ENCODE measurements at places on chromosomes 16 and 17. TPM values are rescaled to one million over a fixed set of nuclear protein-coding genes. Genes with fewer than 3 reads are reported as not detected.

IST1 gene
- 166 TPM for total RNA-seq

C16orf89 gene
- not detected for total RNA-seq

GAST gene
- total RNA-seq, result not detected

CD300LG gene
- total RNA-seq, result under 0.01 TPM

LPO gene
- not detected for total RNA-seq

UTS2R gene
- total RNA-seq, result not detected

TP53TG3B gene
- total RNA-seq, result not detected

ARHGDIG gene
- 0.13 TPM for total RNA-seq

PHOSPHO1 gene
- total RNA-seq, result not detected

OR3A2 gene
- not detected for total RNA-seq

CHST4 gene
- total RNA-seq, result not detected

KIF19 gene
- 11.3 TPM for total RNA-seq

SULT1A1 gene
- 0.76 TPM for total RNA-seq

PMFBP1 gene
- not detected for total RNA-seq

BCAR1 gene
- total RNA-seq, result 200 TPM

SLC22A31 gene
- not detected for total RNA-seq

TMEM98 gene
- 22.0 TPM for total RNA-seq

SLC4A1 gene
- total RNA-seq, result not detected

ESRP2 gene
- 0.16 TPM for total RNA-seq

SCARF1 gene
- 99.5 TPM for total RNA-seq

TLCD2 gene
- 1.3 TPM for total RNA-seq

TRAPPC2L gene
- total RNA-seq, result 70.4 TPM

KRTAP1-5 gene
- total RNA-seq, result not detected

CARD14 gene
- total RNA-seq, result 0.16 TPM

FBXO39 gene
- 7.1 TPM for total RNA-seq

TBC1D3G gene
- not detected for total RNA-seq

SMIM22 gene
- total RNA-seq, result not detected

CD300A gene
- not detected for total RNA-seq

NPIPA7 gene
- 0.81 TPM for total RNA-seq

DNASE1L2 gene
- 0.32 TPM for total RNA-seq

PRSS27 gene
- total RNA-seq, result 0.19 TPM

PDE6G gene
- total RNA-seq, result 3.5 TPM

GRAP gene
- 63.0 TPM for total RNA-seq

ACOX1 gene
- total RNA-seq, result 46.3 TPM

KRT222 gene
- under 0.01 TPM for total RNA-seq

SLC16A6 gene
- 0.32 TPM for total RNA-seq

UNC13D gene
- 4.7 TPM for total RNA-seq

GFAP gene
- not detected for total RNA-seq

CNOT1 gene
- total RNA-seq, result 90.2 TPM

SMTNL2 gene
- total RNA-seq, result not detected

CRYM gene
- total RNA-seq, result not detected
